Islet precursor cell (in vitro differentiated cells): ENCODE measurements at places on chromosomes 5 and 9.
A peak's percentile ranks its signal among the peaks of the same experiment; 100 is the strongest.

- DNase-seq, result no peak
Observed at GRCh38 chr9:80883826-80884579, 805.3 kb downstream of the TLE1 start.

- no peak for DNase-seq
Observed at GRCh38 chr5:32283539-32284377, 29.0 kb downstream of the MTMR12 start.

GRCh38 chr5:91382530-91383026 lies 539 bp downstream of the ARRDC3 start:
- DNase-seq, result no peak

GRCh38 chr9:33349743-33350142 lies 52.6 kb downstream of the AQP7 start:
- DNase-seq, result no peak

DNA sequence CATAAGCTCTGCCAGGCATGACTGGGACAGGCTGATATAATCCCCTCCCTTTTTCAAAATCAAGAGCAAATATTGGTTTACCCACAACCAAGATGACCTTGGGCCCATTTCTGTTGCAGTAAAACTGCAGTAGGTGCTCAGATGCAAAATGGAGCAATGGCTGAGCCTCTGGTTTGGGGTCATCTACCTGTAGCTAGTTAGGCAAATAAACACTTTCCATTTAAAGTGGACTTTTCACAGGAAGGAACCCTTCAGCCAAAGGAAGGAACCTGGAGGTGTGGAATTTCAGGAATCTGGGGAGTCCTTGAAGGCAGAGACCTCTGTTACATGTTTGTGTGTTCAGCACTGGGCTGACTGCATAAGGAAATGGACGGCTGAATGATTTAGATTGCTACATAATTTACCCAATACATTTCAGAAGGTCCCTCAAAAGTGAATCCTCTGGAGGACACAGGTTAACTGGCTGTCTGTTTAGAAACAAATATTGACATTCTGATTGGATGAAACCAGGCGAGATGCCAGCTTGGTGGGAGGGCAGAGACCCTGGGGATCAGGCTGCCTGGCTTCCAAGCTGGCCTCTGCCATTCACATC lies 170.1 kb upstream of the ZNF618 start:
- DNase-seq, result peak; percentile 43

- no peak for DNase-seq
Observed at GRCh38 chr9:113129884-113130283, 20.9 kb upstream of the SLC31A2 start.

DNA sequence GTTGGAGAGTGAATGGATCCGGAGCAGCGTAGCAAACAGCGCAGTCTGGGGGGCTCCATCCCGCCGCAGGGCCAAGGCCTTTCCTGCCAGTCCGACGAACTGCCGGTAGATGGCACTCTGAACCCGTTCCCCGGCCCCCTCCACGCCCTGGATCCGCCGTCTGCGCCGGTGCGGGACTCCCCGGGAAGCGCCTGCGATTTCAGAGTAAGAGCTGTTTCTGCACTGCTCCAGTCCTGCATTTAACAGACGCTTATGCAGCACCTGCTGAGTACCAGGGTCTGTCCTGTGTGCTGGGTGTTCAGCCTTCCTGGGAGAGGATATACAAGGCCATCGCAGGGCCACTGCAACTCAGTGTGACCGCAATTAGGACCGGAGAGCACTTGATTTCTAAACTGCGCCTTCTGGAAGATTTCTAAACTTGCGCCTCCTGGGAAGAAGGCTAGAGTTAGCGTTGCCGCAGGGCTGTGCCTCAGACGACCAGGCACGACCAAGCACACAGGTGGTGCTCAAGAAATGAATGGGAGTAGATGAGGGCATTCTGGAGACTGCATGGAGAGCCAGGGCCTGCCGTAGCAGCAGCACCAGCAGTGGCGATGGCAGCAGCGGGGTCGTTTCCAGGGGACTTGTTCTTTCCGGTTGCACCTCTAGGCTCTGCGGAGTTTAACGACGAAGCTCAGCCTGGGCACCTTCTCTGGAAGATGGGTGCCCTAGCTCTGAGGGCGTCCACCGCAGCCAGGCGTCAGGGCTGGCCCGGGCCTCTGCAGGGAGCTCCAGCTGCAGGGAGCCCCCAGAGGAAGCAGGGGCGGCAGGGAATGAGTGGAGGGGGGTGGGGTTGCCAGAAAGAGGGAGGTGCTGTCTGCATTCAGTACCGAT lies 14.3 kb upstream of the TIFAB start:
- DNase-seq, result peak; percentile 91

GRCh38 chr5:169151051-169151805 lies 149.7 kb downstream of the SLIT3 start:
- DNase-seq, result peak; percentile 38

DNA sequence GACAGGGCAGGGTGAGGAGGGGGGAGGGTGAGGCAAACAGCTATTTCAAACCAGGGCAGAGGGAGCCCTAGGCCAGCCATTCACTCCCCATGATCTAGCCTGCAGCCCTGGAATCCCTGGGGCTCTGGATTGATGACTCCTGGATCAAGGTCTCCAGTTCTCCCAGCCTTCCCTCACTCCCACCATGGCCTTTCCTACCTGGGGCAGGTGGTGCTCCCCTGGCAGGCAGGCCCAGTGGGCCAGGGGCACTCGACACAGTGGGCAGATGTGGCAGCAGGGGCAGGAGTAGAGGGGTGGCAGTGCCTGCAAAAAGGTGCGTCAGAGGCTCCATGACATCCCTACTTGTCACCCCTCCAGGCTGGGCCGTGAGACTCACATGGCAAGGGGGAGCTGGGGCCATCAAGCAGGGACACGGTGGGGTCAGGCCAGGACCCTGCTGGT lies 6.0 kb downstream of the KIF12 start:
- DNase-seq, result peak; percentile 49

DNA sequence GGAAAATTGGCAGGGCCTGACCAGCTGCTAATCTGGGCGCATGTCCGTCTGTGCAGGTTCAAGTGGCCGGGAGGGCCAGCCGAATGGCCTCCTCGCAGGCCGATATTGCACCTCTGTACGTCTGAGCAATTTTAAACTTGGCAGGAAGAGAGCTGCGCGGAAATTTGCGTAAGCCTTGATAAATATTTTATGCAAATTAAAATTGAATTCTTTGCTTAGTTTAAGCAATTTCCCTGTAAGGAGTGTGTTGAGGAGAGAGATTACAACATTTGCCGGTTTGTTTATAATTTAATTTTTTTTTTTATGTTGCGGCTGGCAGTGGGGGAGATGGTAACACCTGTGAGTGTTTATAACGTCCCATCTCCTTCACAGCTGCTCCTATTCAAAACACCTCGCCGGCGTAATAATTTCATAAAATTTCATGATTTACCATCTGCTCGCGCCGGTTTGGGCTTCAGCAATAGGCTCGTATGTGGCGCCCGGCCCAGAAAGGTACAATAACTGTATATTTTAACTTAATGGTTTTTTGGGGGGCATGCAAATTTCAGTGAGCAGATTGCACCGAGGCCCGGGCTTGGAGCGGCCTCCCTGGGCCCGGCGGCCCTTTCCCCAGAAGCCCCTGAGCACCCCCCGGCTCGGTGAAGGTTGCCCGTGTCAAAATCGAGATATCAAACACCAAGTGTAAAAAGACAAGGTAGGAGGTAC lies 269.4 kb upstream of the MVB12B start:
- peak; percentile 41 for DNase-seq

DNA sequence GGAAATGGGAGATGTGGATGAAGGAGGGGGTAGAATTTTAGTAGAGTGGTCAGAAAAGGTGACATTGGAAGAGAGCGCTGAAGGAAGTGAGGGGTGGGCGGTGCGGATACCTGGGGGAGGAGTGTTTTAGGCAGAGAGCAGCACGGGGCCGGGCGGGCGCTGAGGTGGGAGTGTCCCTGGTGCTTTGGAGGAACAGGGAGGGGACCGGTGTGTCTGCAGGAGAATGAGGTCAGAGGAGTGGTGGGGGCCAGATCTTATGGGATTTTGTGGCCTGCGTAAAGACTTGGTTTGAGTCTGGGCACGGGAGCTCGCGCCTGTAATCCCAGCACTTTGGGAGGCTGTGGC lies 5.8 kb upstream of the PSD2 start:
- DNase-seq, result no peak

DNA sequence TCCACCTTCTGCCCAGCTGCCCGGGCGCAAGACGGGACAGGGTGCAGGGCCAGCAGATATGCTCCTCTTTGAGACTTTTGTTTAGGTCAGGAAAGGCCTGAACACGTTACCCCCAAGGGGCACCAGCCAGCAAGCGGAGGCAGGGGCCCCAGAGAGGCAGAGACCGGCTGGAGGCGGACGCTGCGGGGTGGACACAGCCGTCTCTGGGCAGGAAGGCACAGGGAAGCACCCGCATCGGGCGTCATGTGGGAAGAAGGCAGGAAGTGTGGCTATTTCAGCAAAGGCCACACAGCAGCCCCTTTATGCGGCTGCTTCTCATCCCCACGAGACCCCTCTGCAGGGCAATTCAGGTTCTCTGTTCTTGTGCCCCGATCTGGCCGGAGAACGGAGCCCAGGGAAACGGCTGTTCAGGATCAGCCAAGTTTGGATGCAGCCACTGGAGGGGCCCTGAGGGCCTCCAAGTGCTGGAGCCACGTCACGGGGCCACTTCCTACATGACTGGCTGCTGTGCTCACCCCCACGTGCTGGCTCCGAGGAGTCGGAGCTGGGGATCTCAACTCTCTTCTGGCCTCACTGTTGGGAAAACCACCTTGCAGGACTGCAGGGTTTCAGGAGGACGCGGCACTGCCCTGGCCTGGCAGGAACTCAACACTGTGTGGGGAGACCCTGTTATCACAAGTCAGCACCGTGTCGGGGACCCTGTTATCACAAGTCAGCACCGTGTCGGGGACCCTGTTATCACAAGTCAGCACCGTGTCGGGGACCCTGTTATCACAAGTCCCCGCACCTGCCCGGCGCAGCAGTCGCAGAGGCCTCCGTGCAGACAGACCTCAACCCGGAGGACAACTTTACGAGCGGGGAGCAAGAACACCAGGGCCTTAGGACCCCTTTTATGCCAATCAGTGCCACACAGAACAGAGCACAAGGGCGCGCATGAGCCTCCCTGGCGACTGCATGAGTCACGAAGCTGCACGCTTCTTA lies 44.4 kb downstream of the SLC12A7 start:
- DNase-seq, result no peak

DNA sequence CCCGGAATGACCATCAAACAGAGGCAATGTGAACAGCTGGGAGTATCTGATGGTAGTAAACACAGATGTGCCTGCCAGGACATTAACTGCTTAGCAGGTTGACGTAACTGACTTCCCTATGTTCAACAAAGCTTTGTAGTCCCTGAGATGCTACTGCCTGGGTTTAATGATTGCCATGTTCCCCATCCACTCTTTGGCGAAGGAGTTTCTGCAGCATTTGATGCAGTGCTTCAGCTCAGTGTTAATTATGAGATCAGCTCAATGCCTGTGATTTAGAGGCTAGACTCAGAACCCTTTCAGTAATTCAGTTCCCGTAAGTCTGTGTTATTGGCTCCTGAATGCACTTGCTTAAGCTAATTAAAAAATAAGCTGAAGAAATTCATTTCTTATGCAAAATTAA lies 547.3 kb upstream of the ZNF608 start:
- DNase-seq, result no peak

DNA sequence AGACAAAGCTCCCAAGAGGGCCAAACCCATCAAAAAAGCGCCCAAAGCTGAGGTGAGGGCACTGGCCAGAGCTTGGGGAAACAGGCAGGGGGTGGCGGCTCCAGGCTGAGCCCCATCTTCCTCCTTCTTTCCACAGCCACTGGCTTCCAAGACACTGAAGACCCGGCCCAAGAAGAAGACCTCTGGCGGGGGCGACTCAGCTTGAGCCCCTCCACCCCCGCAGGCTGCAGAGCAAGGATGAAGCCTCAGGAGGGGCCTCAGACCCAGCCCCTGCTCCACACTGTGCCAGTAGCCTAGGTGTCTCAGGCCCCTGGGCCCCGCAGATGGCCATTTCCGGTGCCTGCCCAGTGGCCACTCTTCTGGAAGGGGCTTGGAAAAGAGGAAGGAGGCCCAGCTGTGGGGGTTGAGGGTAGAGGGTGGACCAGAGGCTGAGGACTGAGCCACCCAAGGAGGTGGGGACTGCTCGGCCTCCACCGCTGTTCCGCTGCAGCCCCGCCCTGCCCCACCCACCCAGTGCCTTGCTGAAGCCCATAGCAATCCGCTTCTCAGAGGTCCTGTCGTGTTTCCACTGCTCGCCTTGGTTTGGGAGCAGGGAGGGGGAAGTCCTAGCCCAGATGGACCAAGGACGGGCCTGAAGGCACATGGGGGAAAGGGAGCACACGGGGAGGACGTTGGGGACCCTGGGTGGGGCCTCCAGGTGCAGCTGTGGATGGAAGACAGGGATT lies 6.9 kb downstream of the REEP2 start:
- DNase-seq, result no peak

DNA sequence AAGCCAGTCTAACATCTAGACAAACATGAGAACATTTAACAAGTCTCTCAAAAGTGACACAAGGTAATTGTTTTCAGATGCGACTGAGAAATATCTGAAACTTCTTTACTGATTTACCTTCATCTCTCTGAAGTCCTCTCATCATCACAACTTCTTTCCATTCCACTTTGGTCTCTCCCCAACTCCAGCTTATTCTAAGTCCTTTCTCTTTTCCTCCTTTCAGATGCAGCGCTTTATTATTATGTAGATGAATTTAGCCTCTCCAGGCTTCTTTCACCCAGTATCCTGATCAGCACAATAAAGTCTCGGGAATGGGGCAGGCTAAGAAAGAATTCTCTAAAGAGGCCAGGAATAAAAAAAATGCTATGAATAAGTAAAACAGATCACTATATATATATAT lies 128.0 kb downstream of the KCTD16 start:
- DNase-seq, result no peak

DNA sequence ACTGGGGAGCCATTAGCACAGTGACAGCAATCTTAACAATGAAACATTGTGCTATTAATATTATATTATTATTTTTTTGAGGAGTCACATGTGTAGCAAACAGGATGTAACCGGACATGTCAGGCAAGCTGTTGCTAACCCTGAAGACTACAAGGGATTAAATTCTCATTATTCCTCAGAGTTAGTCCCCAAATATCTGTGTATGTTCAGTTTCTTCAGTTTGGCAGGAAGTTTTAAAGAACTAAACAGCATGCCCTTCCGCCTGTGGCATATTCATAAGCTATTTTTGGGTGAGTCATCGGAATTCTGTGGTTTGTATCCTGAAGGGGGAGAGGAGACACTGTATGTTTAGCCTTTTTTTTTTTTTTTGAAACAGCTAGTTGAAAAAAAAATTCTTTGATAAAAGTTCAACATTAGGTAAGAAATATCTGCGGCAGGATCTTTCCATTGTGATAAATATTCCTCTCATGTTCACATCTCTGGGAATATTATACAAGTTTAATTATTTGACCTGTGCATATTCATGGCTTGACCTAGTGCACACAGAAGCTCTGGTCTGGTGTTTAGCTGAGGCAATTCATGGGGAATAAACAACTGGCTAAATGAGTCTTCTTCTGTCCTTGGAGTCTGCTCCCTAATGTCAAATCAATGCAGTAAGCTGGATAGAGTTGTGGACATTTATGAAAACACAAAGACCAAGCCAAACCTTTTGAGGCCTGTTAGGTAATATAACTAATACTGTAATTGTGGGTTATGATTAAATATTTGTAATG lies 202.7 kb upstream of the CDKN2B start:
- DNase-seq, result no peak

DNA sequence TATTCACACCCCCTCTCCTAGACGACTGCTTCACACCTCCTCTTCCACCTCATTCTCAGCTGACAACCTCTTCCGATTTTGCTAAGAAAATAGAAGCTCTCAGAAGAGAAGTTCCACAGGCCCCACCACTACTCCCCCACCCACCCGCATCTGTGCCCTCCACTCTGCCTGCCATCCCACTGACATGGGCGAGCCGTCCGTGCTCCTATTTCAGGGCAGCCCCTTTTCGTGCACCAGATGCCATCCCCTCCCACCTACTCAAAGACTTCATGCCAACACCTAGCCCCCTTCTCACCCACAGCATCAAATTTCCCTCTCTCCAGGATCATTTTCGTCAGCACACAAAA lies 34.6 kb upstream of the JADE2 start:
- peak; percentile 16 for DNase-seq
